ENCODE measurements at places on chromosomes 3 and 15.
A peak's percentile ranks its signal among the peaks of the same experiment; 100 is the strongest.

GRCh38 chr3:24161841-24162240, 216.8 kb downstream of the NR1D2 start:
- no peak for DNase-seq

DNA sequence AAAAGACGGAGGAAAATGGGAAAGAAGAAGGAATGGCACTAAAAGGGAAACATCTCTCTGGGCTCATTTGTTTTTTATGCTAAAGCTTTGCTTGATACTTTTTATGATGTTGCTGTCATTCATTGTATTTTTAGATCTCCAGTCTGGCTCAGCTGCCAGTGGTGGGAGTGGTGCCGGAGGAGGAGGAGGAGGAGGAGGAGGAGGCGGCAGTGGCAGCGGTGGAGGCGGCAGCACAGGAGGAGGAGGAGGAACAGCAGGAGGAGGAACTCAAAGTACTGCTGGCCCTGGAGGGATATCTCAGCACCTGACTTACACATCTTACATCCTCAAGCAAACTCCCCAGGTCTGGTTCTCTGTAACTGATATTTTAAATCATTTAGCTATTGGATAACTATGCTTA, 49.6 kb downstream of the MAP6D1 start:
- no peak for DNase-seq

DNA sequence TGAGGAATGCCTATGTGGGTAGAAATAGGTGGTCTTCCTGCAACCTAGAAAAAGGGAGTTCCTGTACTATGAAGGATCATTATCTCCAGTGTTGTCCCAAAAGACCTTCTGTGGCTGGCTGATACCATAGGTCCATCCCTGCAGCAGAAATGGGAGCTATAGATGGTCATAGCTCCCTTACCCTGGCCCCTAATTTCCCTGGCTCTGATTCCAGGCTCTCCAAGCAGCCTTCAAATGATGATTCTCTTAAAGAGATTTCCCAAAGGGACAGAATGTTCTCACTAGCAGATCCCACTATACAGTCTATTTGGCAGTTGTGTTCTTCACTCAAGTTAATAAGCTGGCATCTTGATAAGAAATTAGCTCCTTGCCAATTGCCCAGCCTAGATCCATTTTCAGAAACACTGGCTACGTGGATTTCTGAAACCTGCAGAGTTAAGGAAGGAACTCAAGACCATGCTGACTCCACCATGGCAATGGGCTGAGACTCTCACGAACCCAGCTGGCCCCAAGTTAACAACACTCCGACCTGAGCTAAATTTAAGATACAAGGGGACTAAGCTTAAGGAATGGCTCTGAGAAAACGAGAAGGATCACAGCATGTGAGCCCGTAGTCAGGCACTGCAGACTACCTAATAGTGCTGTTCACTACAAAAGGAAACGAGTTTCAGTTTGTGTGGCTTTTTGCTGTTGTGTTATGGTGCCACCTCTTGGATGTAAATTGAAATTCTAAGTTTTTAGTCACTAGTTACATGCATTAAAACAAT, 11.4 kb downstream of the C15orf40 start:
- DNase-seq = peak; percentile 22

DNA sequence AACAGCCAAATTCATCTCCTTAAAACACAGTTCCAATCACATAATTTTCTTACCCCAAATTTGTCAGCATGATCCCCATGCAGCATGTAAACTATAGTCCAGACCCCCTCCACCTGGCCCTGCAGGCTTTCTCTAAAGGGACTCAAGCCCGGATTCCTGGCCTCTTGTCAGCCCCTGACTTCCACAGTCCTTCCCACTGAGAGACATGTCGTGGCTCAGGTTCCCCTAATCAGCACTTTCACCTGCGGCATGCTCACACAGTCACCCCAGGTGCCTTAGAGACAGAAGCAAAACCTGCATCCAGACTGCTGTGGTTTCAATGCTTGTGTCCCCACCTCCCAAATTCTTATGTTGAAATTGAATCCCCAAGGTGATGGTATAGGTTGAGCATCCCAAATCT, 372.7 kb upstream of the ATP10A start:
- no peak for DNase-seq

- no peak for DNase-seq
Measured at GRCh38 chr3:166444336-166444735, 607.1 kb upstream of the BCHE start.

GRCh38 chr15:71011503-71012155, 103.6 kb upstream of the THSD4 start:
- peak; percentile 23 for DNase-seq

- no peak for DNase-seq
Measured at GRCh38 chr3:45711931-45712330, 22.7 kb downstream of the SACM1L start.

DNA sequence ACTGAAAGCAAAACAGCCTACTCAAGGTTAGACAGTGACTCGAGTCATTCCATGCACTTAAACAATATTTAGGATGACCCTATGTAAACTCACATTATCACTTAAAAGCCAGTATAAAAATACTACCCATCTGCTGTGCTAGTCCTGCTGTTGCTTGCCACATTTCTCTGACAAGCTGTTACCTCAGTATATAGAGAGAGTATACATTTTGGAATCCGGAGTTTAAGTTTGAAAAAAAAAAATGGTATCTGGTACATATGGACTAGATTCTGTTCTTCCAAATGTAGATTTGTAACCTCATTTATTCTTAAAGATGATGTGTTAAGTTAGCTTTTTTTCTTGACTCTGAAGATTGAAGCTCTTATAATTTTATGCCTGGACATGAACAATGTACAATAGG, 503.8 kb upstream of the TPRG1 start:
- DNase-seq = no peak

DNA sequence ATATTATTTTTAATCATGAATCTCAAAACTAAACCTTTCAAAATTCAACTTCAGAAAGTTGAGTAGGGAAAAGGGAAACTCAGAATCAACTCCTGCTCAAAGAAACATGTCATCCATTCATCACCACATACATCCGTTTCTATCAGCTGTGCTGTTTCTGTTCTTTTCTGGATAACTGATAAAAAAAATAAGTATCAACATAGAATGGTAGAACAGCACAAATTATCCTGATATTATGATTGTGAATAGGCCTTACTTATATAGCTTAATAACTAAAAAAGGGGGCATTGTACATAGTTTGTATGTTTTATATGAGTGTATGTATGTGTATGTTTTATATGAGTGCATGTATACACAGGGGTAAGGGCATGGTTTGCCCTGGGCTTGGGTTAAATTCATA, 3.1 kb downstream of the TM4SF1 start:
- DNase-seq = no peak

DNA sequence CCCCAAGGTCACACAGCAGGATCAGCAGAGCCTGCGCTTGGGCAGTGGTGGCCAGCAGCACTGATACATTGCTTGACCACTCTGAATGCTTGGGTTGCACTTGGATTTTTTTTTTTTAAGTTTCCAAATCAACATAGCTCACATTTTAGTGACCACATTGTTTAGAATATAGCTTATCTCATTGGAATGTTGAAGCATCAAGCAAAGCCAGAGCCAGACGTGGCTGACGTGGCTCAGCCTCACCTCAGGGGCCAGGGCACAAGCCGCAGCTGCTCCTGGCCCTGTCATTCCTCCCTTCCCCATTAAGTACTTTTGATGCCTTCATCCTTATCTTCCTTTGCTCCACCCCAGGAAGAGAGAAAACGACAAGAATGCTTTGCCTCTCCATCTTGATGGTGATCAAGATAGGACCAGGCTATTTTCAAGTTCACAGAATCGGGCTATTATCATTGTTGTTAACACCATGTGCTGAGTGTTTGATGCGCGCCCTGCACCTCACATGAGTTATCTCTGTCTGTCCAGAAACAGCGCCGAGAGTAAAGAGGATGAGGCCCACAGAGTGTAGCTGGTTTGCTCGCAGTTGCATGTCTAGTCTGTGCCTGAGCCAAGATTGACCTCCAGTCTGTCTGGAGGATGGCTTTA, 75.8 kb downstream of the AAGAB start:
- DNase-seq = no peak

- no peak for DNase-seq
Measured at GRCh38 chr15:72141171-72142084, 23.2 kb downstream of the SENP8 start.

- DNase-seq = no peak
Measured at GRCh38 chr3:114374433-114374990, 80.7 kb downstream of the TIGIT start.

DNA sequence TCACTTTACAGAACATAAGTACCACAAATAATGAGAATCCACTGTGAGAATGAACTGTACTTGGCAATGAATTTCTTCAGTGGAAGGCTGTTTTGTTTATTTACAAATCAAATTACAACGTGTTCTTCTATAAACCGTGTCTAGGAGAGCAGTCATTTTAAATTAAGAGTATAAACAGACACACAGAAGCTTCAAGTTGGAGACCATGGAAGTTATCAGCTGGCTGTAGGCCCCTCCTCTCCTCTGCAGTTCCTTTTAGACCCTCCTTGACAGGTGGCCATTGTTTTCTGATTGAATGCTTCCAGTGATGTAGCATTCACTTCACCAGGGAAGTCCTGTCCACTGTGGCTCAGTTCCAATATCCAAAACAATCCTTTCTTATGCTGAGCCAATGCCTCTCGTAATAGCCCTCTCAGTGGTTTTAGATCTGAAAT, 7.3 kb upstream of the MAPK6 start:
- DNase-seq = peak; percentile 64

DNA sequence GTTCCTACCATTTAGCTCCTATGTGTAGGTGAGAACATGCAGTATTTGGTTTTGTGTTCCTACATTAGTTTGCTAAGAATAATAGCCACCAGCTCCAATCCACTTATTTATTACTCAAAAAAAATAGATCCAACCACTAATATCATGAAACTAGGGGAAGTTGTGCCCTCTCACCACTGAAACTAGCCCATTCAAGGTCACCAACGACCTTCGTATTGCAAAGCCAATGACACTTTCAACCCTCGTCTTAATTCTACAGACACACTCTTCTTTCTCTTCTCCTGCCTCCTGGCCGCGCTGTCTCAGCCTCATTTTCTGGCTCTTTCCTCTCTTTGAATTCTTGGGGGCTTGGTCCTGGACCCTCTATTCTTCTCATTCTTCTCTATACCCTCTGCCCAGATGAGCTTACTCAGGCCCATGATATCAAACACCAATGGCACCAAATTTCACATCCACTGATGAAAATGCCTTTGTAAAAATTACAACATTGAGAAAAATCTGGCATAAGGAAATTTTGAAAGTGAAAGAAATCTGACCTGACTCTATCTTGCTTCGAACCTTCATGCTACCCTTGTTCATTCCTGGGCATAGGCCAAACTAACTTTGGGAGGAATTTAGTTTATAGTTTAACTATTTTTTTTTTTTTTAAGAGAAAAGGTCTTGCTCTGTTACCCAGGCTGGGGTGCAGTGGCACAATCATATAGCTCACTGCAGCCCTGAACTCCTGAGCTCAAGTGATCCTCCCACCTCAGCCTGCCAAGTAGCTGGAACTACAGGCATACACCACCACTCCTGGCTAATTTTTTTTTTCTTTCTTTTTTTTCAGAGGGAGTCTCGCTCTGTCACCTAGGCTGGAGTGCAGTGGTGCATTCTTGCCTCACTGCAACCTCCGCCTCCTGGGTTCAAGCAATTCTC, 25.4 kb upstream of the LIMD1 start:
- DNase-seq = no peak

DNA sequence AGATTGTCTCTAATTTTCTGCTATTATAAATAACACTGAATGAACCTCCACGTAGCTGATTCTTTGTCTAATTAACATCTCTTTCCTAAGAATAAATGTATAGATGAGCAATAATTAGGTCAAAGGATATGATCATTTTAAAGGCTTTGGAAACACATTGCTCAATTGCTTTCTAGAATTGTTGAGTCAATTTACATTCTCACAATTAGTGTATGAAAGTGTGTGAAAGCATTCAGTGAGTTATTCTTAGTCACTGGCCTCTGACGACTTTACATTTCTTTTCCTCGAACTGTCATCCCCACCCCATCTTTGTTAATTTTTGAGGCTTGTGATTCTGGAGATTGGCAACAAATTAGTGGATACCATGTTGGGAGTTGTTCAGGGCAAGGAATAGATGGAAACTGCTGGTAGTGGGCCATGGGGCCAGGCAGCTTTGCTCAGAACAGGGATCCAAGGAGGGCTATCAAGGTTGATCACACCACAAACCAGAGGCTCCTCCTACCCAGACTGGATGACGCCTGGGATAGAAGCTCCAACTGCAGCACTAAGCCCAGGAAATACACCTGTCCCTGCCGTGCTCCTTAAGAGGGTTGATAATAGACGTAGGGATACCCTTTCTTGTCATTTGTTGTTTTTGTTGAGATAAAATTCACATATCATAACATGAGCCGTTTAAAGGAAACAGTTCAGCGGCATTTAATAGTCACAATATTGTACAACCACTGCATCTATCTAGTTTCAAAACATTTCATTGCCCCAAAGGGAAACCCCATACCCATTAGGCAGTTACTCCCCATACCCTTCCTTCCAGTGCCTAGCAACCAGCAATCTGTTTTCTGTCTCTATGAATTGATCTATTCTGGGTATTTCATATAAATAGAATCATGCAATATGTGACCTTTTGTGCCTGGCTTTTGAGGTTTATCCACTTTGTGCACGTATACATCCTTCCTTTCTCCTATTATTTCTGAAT, 27.9 kb downstream of the EIF1B start:
- no peak for DNase-seq

GRCh38 chr3:120443626-120444123, 7.1 kb downstream of the FSTL1 start:
- DNase-seq = no peak

- DNase-seq = no peak
Measured at GRCh38 chr3:48856469-48856868, 8.8 kb upstream of the PRKAR2A start.

- no peak for DNase-seq
Measured at GRCh38 chr3:114363554-114364202, 69.8 kb downstream of the TIGIT start.

- peak; percentile 30 for DNase-seq
Measured at GRCh38 chr3:14203521-14204079, 25.0 kb downstream of the LSM3 start.

DNA sequence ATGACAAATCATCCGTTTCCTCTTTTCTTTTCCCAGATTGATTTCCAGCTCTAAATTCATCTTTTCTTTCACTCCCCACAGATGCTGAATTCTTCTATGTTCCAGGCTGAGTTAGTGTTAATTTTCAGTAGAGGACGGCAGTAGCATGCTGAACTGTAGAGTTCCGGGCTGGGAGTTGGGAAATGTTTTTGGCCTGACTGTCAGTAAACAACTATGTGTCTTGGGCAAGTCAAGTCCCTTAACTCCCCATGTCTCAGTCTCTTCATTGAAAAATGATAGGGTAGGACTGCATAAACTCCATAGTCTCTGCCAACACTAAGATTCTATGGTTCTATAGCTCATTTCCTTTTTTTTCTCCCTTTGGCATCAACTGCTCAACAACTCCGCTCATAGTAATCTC, 333.9 kb downstream of the TIGIT start:
- DNase-seq = no peak

- no peak for DNase-seq
Measured at GRCh38 chr3:125622381-125622791, 27.1 kb upstream of the OSBPL11 start.

GRCh38 chr3:195893516-195893915, 14.8 kb downstream of the TNK2 start:
- DNase-seq = no peak

- DNase-seq = no peak
Measured at GRCh38 chr15:49831206-49831965, 210.5 kb downstream of the DTWD1 start.
